ENCODE measurements at places on chromosomes 12 and 14.

GRCh38 chr12:125276567-125276966 lies 211.3 kb downstream of the AACS start:
- DNase-seq = no peak

GRCh38 chr12:2364631-2365051 lies 311.9 kb downstream of the CACNA1C start:
- no peak for DNase-seq

DNA sequence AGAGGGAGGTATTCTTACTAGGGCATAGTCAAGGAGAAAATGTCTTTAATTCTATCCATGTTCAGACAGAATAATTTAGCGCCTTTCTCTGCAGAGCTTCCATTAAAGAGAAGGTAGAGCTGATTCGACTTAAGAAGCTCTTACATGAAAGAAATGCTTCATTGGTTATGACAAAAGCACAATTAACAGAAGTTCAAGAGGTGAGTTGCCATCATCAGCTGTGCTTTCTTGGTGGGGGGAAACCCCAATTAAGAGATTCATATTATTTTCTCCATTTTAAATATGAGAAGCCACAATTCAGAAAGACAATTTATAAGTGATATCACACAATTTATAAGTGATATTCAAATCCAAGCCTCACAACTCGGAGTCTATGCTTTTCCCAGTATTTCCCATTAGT lies 27.8 kb downstream of the RPGRIP1 start:
- DNase-seq = no peak

- DNase-seq = no peak
Measured at GRCh38 chr12:12559719-12560296, 2.9 kb downstream of the DUSP16 start.

DNA sequence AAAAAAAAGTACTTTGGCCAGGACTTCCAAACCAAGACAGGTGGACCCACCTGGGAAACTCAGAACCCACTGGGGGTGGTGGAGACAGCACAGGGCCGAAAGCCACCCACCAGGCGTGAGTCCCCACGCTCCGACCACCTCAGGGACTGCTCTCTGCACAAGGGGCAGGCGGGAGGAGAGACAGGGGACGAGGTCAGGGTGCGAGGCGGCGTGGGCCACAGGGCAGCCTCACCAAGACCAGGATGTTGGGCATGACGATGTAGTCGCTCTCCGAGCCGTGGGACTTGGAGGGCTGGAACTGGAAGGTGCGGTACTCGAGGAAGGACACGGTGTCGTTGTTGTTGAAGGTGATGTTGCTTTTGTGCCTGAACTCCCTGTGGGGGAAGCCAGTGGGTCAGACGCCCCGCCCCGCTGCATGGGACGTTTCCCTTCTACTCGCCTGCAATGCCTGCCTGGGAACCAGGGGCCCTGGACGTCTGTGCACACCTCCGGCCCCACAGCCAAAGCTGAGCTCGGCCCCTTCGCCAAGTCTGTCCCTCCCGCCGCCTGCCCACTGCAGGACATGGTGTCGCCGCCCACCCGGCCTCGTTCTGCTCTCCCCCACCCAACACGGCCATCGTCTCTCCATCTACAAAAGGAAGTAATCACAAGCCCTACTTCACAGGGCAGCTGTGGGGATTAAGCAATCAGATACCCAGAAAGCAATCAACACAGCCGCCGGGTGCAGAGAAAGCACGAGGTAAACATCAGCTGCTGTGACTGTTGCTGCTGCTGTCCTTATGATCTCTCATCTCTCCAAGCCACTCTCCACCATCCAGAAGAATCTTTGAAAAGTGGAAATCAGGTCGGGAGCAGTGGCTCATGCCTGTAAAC lies 48.7 kb downstream of the SCARB1 start:
- no peak for DNase-seq

DNA sequence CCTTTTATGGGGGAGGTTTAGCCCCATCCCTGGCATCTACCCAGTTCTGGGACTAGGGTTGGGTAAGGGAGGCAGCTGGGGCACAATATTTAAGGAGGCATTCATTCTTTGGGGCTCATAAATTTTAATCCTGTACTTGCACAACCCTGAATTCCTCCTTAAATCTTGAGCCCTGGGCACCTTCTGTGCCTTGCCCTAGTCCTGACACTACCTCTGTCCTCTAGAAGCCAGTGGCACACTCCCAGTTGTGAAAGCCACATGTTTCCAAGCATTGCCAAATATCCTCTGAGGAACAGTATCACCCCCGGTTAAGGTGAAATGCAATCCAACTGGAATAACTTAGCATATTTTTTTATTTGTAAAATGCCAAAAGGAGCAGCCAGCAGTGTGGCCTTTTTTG lies 36.6 kb downstream of the SLC16A7 start:
- no peak for DNase-seq

DNA sequence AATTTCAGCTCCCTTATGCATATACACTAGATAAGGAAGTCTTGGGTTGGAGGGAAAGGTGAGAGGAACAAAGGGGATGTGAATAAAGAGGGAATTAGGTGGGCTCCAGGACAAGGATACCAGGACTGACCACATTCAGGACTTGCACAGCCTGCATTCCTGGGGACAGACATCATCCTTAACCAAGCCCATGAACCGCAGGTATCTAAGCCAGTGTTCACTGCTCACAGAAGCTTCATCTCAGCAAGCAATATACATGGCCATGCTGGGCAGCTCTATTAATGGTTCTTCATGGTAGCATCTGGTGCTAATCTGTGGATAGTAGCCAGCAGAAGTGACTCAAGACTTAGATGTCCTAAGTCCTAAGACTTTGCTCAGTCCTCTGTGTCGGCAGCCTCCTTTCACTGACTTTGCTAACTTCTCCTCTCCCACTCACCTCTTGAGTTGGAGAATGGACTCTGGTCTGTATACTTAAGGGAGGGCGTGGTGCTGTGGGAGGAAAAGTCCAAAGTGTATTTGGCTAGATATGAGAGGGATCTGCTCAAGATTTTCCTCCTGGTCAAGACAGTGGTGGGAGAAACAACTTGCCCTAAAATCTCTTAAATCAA lies 136.1 kb downstream of the ASCL1 start:
- no peak for DNase-seq

DNA sequence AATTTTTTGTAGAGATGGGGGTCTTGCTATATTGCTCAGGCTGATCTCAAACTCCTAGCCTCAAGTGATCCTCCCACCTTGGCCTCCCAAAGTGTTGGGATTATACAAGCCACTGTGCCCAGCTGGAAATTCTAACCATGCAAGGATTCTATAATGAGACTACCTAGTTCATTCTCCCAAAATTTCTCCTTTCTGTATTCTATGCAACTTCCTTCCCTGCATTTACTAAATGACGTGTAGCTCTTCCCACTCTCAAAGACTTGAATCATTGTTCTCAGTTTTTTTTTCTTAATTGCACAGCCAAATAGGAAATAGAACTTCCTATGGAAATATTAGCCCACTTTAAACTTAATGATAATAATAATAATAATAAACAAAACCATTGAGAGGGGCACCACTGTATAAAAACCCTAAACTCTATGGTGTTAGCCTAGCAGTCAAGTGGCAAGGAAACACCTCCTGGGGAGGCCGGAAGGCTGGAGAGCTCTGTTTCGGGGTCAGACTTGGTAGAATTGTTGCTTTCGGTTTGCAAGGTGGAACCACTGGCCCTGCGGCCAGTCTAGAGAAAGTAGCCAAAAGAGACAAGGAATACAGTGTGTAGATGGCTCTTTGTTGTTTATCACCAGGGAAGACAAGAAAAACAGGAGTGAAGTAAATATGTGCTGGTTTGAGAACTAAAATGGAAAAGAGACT lies 40.0 kb upstream of the TESC start:
- DNase-seq = no peak

- DNase-seq = no peak
Measured at GRCh38 chr14:52879958-52880357, 70.9 kb downstream of the FERMT2 start.

GRCh38 chr14:74242780-74243042 lies 3.5 kb downstream of the VSX2 start:
- DNase-seq = no peak

DNA sequence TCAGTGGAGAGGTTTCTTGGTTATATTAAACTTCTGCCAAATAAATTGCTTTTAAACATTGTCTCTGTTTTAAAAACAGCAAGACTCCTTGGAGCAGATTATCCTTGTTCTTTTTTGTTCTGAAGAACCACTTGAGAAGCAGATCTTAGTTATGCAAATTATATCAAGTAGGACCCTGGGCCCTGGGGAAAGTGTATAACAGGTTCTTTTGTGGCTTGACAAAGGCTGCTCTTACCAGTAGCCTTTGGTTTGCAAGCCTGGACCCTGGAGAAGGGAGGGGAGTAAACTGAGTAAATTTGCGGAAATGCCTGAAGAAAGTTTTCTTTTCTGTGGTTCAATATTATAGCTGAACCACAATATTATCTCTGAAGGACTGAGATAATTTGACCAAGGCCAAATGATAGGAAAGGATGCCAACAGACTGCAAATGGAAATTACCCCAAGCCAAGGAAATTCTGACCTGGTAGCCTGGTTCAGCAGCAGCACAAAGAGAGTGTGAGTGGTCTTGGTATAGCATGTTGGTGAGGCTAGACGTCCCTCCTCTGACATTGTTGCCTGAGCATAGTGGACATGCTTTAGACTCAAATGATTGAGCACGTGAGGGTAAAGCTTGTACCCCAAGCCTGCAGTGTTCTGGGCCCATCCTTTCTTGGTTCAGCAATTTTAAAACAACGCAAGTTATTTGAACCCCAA lies 30.4 kb upstream of the SIX1 start:
- DNase-seq = no peak

DNA sequence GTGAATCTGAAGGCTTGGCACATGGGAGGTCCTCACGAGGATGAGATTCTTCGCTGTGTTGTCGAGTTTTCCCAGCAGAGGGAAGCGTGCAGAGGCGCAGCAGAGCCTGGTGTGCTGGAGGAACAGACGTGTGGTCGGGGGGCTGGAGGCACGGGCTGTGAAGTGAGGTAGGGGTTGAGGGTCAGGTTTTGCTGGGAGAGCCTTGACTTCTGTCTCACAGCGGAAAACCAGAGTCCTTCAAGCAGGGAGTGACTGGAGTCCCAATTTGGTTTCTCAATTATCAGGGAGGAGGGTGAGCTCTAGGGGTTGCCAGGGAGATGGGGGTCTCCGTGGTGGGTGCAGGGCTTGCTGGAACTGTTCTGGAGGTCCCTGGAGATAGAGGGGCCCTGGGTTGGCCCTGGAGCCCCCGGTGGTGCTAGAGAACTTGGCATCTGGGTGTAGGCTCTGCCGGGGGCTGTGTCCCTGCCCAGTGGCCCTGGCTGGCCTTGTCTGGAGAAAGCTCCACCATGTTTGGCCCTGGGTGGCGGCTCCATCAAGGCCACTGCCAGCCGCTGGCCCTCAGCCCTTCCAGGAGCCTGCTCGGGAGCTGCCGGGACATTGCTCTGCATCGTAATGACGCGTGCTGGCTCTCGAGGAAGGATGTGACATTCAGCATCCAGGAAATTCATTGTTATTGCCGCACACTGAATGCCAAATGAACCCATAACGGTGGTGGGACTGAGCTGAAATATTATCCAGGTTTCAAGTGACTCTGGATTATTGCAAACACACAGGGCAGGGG lies 215.7 kb downstream of the KIF26A start:
- peak; percentile 88 for DNase-seq

- no peak for DNase-seq
Measured at GRCh38 chr14:75063013-75063412, 811 bp downstream of the ACYP1 start.

DNA sequence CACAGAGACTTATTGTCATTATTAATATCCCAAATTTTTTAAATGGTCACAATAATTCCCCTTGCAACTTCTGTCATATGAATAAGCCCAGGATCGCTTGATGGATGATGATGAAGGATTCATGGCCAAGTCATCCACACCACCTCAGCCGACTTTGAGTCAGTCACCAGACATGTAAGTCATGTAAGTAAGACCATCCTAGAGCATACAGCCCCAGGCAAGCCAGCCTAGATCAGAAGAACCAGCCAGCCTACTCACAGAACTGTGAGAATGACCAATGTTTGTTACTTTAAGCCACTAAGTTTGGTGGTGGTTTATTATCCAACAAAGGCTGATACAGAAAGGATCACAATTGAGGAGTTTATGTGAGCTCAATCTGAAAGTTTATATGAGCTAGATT lies 341.8 kb downstream of the NRXN3 start:
- DNase-seq = no peak

- peak; percentile 95 for DNase-seq
Measured at GRCh38 chr12:49188201-49188915, 522 bp downstream of the TUBA1A start.

- DNase-seq = peak; percentile 77
Measured at GRCh38 chr12:2944401-2945047, 14.7 kb upstream of the TEAD4 start.

GRCh38 chr12:5506295-5506694 lies 74.4 kb downstream of the NTF3 start:
- no peak for DNase-seq

DNA sequence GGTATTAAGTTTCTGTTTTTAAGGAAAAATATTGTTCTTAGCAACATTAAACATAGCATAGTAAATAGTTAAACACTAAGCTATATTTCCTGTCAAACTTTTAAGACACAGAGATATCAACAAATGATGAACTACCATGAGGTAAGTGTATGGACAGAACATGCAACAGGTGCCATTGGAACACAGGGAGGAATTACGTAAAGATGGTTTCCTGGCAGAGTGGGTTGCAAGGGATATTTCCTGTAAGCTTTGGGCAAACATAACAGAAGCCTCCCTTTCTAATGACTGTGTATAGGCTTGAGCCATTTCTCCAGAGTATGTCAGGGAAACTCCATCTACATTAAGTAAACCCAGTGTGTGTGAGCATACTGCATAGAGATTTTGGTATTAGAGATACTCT lies 31.7 kb upstream of the HELB start:
- no peak for DNase-seq

- DNase-seq = no peak
Measured at GRCh38 chr14:55533960-55534359, 46.0 kb upstream of the KTN1 start.

- DNase-seq = no peak
Measured at GRCh38 chr12:130506844-130507243, 169.2 kb downstream of the PIWIL1 start.

GRCh38 chr12:131390412-131391334 lies 320.2 kb upstream of the SFSWAP start:
- peak; percentile 46 for DNase-seq

- DNase-seq = no peak
Measured at GRCh38 chr12:27907766-27908165, 64.8 kb downstream of the PTHLH start.

GRCh38 chr12:53046655-53047220 lies 3.1 kb upstream of the TNS2 start:
- DNase-seq = no peak

- no peak for DNase-seq
Measured at GRCh38 chr14:39957290-39957689, 525.1 kb upstream of the FBXO33 start.

DNA sequence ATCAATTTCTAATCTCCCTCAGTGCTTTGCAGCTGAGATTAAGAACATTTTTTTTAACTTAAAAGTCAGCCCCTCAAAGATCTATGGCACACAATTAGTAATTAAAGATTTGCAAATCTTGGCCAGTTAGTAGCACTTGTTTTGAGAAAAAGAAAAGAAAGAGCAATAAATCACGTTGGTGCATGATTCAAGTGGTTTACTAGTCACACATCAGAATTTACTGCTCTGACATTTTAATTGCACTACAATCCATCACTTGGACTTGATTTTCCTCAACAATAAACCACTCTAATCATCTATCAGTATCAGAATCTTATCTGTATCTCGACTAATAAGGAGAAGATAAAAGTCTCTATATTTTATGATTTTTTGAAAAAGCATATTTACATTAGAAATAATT lies 154.3 kb downstream of the HELB start:
- no peak for DNase-seq

GRCh38 chr12:117593815-117594400 lies 232.5 kb upstream of the NOS1 start:
- DNase-seq = no peak
